ENCODE measurements at places on chromosomes 6 and 20. TPM values are rescaled to one million over a fixed set of nuclear protein-coding genes. Genes with fewer than 3 reads are reported as not detected.

- no peak for DNase-seq
Observed at GRCh38 chr6:147164761-147165160, 39.5 kb upstream of the STXBP5 start.

DNA sequence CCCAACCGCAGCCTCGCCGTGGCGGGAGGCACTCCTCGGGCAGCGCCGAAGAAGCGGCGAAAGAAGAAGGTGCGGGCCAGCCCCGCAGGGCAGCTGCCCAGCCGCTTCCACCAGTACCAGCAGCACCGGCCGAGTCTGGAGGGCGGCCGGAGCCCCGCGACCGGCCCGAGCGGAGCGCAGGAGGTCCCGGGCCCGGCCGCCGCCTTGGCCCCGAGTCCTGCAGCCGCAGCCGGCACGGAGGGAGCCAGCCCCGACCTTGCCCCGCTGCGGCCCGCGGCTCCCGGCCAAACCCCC is 525 bp downstream of the PNRC1 start:
- DNase-seq, result no peak

- no peak for DNase-seq
Observed at GRCh38 chr20:56815796-56816195, 186.7 kb downstream of the TFAP2C start.

DNA sequence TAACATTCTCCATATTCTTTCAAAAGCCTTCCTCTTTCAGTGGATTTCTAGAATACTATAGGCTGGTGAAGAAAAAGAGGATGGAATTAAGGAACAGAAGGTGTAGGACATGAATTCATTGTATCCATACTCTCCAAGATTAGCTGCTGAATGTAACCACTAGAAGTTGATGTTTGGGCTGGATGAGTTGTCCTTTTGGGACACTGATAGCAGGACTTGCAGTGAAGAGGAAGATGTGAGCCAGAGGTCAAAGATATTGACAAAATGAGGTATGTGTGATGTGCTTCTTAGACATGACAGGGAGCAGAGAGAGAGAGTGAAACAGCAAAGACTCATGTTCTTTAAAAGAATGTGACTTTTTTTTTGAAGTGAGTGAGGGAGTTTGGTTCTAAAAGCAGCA is 134.3 kb upstream of the MAN1A1 start:
- DNase-seq, result no peak

GRCh38 chr20:40470445-40471260 is 218.4 kb downstream of the MAFB start:
- DNase-seq, result no peak

GRCh38 chr20:35947489-35947888 is 6.8 kb downstream of the SCAND1 start:
- DNase-seq, result peak; percentile 41

DNA sequence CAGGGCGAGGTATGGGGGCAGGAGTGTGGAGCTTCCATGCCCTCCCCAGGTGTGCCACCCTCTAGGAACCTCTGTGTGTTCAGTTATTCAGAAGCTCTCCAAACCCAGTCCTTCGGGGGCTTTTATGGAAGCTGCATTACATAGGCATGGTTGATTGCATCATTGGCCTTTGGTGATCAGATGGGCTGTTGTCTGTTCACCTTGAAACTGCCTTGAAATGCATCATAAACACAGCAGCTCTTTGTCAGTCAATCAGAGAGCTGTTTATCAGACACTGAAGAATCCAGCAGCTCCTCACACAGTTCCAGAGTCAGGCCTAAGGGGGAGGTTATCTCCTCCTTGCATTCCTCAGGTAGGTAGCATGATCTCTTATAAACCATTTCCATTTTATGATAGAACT is 62.4 kb downstream of the E2F3 start:
- no peak for DNase-seq

DNA sequence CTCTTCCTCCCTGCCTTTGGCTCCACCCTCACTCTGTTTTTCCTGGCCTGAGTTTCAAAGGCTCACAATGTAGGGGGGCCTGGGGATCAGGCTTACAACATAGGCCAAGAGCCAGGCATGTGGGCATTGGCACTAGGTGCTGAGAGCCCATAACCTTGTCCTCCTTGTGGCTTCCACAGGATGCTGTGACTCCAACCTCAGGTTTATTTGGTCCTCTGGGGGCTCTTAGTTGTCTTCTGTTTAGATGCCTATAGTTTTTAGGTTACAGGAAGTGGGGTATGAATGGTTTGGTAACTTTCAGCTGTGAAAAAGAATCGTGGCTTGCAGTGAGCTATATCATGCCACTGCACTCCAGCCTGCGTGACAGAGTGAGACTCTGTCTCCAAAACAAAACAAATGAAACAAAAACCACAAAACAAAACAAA is 25.6 kb downstream of the MMP24 start:
- DNase-seq, result peak; percentile 68

DNA sequence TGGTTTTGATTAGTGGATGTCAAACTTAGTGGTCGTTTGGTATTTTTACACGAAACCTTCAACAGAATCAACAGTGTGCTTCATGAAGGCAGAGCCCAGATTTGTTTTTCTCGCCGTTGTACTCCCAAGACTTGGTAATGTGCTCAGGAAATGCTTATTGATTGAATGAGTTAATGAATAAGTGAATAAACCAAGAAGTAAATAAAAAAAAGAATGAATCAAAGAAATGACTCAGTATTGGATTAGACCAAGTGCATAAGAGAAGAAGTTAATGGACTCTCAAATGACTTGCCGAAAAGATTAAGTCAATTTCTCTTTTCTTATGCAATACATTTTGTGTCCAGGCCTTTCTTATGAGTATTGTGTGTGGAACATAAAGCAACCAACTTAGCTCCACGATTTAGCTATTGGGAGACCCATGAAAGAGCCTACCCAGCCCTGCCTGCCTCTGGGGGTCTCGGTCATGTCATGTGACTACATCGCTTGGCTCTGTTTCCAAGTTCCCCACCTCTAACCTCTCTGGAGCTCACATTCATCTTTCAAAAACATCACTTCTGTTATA is 10.6 kb upstream of the FUCA2 start:
- no peak for DNase-seq

DNA sequence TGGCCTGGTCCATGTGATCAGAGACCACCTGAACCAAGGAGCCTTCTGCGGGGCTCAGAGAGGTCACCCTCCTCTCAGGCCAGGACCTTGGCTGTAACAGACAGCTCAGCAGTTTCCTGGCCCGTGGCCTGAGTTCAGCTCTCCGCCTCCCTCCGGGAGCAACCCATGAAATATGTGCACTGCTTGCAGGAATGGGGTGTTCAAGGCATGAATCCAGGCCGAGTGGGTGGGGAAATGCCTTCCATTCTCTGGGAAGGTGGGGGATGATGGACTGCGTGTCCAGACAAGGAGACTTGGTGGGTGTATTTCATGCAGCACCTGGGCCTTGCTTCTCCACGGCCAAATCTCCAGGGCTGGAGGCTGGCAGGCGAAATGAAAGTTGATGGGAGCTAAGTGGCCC is 46.0 kb downstream of the SIRPA start:
- DNase-seq, result no peak

- DNase-seq, result no peak
Observed at GRCh38 chr6:49563006-49563886, 12.8 kb downstream of the C6orf141 start.

- no peak for DNase-seq
Observed at GRCh38 chr20:14611479-14611878, 274.1 kb upstream of the FLRT3 start.

GRCh38 chr6:8108031-8108660 is 5.8 kb upstream of the EEF1E1 start:
- DNase-seq, result no peak

DNA sequence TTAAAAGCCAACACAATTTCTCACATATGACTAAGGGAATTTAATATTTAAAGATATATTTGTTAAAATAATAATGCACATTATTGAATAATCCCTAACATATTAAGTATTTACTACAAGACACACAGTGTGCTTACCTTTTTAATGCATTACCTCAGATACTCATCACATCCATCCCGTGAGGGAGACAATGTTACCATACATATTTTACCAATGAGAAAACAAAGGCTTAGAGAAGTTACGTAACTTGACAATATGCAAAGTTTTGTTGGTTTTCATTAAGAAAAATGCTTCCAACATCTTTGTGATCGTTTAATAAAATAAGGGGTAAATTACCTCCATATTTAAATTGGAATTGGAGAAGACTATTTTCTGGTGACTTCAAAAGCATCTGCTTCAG is 4.3 kb downstream of the IFNGR1 start:
- DNase-seq, result no peak

GRCh38 chr20:16098890-16099639 is 474.2 kb downstream of the KIF16B start:
- no peak for DNase-seq

- peak; percentile 37 for DNase-seq
Observed at GRCh38 chr6:4776493-4777393, 539 bp downstream of the CDYL start.

DNA sequence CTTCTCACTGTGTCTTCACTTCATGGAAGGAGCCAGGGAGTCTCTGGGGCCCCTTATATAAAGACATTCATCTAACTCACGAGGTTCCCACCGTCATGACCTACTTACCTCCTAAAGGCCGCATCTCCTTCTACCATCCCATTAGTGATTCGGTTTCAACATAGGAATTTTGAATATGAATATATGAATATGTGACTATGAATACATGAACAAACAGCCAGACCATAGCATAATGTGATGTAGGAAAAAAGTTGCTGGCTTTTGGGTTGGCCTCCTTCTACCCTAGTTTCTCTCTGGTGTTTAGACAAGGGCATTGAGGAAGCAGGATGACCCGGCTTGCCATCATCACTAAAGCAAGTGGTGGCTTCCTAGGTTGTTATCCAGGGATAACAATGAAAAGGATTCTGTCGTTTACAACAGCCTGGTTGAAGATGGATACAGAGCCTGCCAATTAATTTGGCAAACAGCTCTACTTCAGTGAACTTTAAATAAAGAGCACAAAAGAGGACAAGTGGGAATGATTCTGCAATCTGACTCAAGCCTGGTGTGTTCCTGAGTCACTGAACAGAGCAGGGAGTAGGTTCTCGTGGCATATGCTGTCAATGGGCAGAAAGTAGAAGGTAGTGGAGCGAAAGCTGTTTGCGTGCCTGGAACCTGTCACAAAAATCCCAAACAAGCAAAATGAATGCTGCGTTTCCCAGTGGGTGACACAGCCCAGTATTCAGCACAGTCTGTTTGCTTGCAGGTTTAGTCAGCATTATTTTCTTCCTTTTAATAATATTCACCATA is 44.0 kb upstream of the DOK5 start:
- no peak for DNase-seq

GRCh38 chr6:170205534-170206316 is 85.2 kb downstream of the DLL1 start:
- peak; percentile 2 for DNase-seq

- no peak for DNase-seq
Observed at GRCh38 chr6:151589667-151590066, 95.8 kb downstream of the CCDC170 start.

GRCh38 chr6:82283771-82284410 is 36.3 kb upstream of the IBTK start:
- no peak for DNase-seq

DNA sequence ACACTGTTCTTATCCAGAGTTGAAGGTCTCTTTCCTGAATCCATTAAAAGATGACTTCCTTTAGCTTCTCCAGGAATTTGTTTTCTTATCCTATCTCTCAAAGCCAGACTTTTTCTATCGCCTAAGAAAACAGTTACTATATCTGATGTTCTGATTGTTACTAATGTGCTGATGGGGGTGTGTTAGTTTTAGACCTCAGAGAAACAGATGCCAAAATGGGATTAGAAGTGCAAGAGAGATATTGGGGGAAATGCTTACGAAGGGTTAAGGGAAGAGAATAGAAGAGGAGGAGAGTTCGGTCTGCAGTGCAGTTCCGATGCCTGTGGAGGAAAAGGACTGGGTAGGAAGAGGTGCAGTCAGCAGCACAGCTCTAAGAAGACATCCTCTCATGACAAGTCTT is 35.7 kb upstream of the ADGRG6 start:
- no peak for DNase-seq

DNA sequence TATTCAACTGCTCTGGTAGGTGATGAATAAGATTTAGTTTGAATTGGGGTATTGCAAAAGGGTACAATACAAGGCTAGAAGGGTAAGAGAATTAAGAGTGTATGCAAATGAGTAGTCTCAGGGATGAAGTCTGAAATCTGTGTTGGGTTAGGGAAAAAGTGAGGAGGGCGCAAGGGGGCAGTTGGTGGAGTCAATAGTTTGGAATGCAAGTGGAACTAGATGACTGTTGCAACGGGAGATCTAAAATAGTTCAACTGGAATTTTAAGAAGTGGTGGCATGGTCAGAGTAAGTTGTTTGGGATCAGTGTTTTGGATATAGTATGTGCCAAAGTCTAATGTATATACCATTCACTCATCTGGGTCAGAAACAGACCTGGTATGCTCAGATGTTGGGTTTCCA is 329.6 kb downstream of the GJA1 start:
- no peak for DNase-seq

GRCh38 chr20:17614176-17614811 is 44.4 kb downstream of the DSTN start:
- DNase-seq, result no peak

GRCh38 chr6:6783721-6784120 is 195.2 kb downstream of the LY86 start:
- no peak for DNase-seq

DNA sequence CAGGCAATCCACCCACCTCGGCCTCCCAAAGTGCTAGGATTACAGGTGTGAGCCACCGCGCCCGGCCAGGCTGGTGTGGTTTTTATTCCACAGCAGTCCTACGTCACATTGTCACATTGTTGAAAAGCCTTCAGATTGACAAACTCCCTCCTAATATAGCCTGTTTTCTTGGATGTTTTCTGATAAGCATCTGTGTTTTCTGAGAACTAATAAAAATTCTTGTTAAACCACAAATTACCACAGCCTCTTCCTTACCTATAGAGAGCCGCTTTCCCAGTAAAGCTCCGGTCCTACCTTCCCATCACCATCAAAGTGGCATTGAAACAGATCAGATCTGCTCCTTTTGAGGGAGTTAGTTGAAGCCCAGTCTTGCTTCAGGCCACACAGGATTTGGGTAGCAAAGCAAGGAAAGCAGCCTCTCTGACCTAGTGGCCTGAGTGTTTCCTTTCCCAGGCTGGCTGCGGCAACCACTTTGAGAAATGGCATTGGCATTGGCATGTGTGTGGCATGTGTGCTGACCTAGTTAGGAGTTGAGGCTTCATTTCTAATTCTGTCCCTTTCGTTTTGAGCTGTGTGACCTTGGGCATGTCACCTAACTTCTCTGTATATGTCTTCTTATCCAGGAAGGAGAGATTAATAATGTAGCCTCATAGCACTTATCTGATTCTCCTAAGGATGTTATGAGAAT is 1.7 kb upstream of the PKIG start:
- DNase-seq, result no peak

The RAB32 gene
- not detected for total RNA-seq

The ABHD16B gene
- total RNA-seq, result not detected

The SPINT4 gene
- total RNA-seq, result not detected

The LMBRD1 gene
- 23.5 TPM for total RNA-seq

The EPPIN gene
- total RNA-seq, result not detected

The ZCCHC3 gene
- 26.4 TPM for total RNA-seq

The SPAG4 gene
- 1.9 TPM for total RNA-seq

The COL21A1 gene
- not detected for total RNA-seq

The TSBP1 gene
- not detected for total RNA-seq

The TP53TG5 gene
- total RNA-seq, result not detected

The LY6G6D gene
- total RNA-seq, result not detected

The BPI gene
- not detected for total RNA-seq

The GNAS-AS1 gene
- total RNA-seq, result 1.5 TPM
